Activated naive CD8-positive, alpha-beta T cell treated with anti-CD3 and anti-CD28 coated beads for 36 hours (primary cell): ENCODE measurements at places on chromosomes 5 and 9. TPM values are rescaled to one million over a fixed set of nuclear protein-coding genes. Genes with fewer than 3 reads are reported as not detected.

Gene DPH7
- total RNA-seq, result 33.7 TPM

Gene HK3
- not detected for total RNA-seq

DNA sequence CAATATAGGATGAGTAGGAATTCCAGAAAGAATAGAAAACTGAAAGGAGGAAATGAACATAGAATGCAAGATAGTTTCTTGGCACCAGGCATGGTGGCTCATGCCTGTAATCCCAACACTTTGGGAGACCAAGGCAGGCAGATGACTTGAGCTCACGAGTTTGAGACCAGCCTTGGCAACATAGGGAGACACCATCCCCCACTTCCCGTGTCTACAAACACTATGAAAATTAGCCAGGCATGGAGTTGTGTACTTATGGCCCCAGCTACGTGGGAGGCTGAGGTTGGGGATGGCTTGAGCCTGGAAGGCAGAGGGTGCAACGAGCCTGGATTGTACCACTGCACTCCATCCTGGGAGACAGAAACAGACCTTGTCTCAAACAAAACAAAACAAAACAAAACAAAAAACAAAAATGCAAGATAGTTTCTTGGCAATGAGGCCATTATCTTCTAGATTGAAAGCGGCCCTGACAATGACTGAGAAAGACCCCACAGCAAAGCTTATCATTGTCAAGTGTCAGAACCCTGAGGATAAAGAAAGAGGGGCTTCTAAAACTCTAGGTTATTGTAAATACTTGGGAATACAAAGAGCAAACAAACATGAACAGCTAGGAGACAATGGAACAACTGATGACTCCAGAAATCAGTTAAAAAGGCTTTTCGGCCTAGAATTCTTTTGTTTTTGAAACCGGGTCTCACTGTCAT is 9.2 kb downstream of the SQSTM1 start:
- DNase-seq, result no peak

DNA sequence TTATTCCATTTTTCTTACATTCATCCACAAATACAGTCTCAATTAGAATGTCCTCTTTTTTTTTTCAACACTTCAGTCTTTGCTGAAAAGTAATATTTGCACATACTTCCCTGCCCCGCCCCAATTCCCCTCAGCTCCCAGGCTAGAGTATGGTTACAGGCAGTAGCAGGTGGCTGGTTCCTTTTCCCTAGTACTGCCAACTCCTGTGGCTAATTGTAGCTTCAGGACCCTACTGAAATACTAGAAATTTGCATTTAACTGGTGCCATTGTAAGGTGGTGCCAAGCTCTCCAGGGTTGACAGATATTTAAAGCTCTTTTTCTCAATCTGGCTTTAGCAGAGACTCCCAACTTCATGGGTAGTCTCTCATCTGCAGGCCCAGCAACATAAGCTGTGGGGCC is 80.3 kb downstream of the FAM81B start:
- DNase-seq, result no peak

- no peak for DNase-seq
These were observed 238.7 kb downstream of the NFIB start for GRCh38 chr9:14075218-14075617.
